ENCODE measurements at places on chromosomes 2 and 18. TPM values are rescaled to one million over a fixed set of nuclear protein-coding genes. Genes with fewer than 3 reads are reported as not detected.

- no peak for DNase-seq
- no peaks in the 10 kb centered on the region for H3K36me3 ChIP-seq
- H3K27me3 ChIP-seq, result peaks cover 10% of the 10 kb centered on the region
- H3K4me1 ChIP-seq, result peaks cover 9% of the 10 kb centered on the region
Observed at GRCh38 chr2:9097239-9097638, 93.8 kb upstream of the MBOAT2 start.

DNA sequence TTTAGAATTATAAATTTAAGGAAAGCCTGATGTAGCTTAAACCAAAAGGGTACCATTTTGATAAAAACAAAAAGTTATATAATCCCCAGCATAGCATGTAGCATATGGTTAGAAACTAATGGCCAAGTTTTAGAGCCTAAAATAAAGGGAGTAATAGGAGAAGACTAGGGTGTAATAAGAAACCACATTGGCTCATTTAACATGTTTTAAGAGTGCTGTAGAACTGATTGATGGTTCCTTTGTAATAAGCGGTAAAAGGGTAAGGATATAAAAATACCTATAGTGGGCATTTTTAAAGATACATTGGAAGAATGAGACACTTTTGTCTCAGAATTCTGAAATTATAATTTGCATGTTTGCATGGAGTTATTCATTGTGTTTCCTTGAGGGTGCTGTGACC lies 1.9 kb downstream of the PSMA8 start:
- no peak for DNase-seq
- no peak overlapping the region for H3K4me3 ChIP-seq
- H3K27ac ChIP-seq, result no peak overlapping the region
- no peaks in the 10 kb centered on the region for H3K4me1 ChIP-seq
- H3K36me3 ChIP-seq, result no peaks in the 10 kb centered on the region

GRCh38 chr2:173390036-173390435 lies 35.4 kb downstream of the CDCA7 start:
- no peak overlapping the region for H3K27ac ChIP-seq
- no peaks in the 10 kb centered on the region for H3K36me3 ChIP-seq
- no peaks in the 10 kb centered on the region for H3K27me3 ChIP-seq
- H3K4me3 ChIP-seq, result no peak overlapping the region

GRCh38 chr2:175168564-175168945 lies 552 bp upstream of the ATF2 start:
- DNase-seq, result no peak
- peak overlapping the region; percentile 85 for H3K27ac ChIP-seq
- H3K36me3 ChIP-seq, result no peaks in the 10 kb centered on the region

DNA sequence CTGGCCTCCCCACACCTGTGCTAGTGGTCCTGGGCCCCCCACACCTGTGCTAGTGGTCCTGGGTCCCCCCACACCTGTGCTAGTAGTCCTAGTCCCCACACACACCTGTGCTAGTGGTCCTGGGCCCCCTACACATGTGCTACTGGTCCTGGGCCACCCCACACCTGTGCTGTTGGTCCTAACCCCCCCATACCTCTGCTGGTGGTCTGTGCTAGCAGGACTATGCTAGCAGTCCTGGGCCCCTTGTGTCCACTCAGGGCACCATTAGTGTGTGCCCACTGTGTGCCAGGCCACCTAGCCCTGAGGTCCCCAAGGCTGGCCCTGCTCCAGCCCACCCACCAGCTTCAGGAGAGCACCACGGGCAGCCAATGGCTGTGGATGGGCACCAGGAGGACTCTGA lies 558.2 kb upstream of the SALL3 start:
- no peak overlapping the region for H3K27ac ChIP-seq
- no peaks in the 10 kb centered on the region for H3K4me1 ChIP-seq
- H3K36me3 ChIP-seq, result no peaks in the 10 kb centered on the region
- no peaks in the 10 kb centered on the region for H3K27me3 ChIP-seq
- no peak overlapping the region for H3K4me3 ChIP-seq

DNA sequence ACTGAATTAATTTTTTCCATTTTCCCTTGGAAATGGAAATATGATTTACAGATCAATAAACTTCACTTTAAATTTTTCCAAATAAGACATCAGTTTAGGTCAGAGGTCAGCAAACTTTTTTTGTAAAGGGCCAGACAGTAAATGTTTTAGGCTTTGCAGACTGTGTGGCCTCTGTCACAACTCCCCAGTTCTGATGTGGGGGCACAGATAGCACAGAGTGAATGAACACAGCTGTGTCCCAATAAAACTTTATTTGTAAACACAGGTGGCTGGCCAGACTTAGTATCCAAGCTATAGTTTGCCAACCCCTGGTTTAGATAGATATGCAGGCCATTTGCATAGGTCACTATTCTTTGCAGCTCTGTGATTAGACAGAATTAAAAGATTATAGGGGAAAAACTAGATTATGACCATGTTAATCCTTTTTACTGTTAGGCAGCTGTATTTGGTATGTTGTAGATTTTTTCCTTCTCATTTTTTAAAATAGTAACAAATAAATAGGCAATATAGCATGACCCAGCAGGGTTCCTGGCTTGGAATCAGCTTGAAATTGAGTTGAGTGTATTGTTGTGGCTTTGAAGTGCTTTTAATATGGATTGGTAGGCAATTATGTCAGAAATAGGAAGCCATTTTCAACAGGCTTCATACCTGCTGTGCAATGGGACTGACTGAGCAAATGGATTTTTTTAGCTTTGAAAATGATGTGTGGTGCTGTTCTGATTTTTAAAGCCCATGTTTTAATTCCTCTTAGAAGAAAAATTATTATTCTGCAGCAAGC lies 59.7 kb downstream of the WDSUB1 start:
- no peaks in the 10 kb centered on the region for H3K27me3 ChIP-seq
- no peak for DNase-seq
- no peaks in the 10 kb centered on the region for H3K36me3 ChIP-seq
- H3K27ac ChIP-seq, result no peak overlapping the region

- no peak overlapping the region for H3K4me3 ChIP-seq
- peaks cover 24% of the 10 kb centered on the region for H3K4me1 ChIP-seq
- H3K27me3 ChIP-seq, result peaks cover 34% of the 10 kb centered on the region
- no peak overlapping the region for H3K27ac ChIP-seq
- DNase-seq, result no peak
Observed at GRCh38 chr18:77052983-77053309, 79.6 kb downstream of the MBP start.

The TDRD15 gene
- total RNA-seq, result not detected

The COL6A3 gene
- 0.41 TPM for total RNA-seq

The TUBA4B gene
- not detected for total RNA-seq

The GPR45 gene
- total RNA-seq, result not detected

The NEB gene
- 0.53 TPM for total RNA-seq

The GALR1 gene
- total RNA-seq, result not detected

All from neural progenitor cell (in vitro differentiated cells).